ENCODE measurements at places on chromosomes 1 and 21.
A peak's percentile ranks its signal among the peaks of the same experiment; 100 is the strongest.

DNA sequence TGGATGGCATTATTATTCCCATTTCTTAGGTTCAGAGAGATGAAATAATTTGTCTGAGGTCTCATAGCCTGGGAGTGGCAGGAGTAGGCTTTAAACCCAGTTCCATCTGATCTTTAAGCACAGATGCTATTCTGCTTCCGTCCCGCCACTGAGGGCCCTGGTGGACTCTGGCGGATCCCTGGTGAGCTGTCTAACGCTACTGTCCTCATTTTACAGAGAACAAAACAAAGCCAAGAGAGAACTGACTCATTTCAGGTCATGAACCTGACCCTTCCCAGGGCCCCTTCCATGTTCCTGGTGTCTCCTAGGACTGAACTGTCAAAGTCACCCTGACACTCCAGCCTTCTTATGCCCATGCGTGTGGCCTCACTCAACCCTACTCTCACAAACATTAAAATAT, 3.1 kb upstream of the GALE start:
- no peak for DNase-seq

DNA sequence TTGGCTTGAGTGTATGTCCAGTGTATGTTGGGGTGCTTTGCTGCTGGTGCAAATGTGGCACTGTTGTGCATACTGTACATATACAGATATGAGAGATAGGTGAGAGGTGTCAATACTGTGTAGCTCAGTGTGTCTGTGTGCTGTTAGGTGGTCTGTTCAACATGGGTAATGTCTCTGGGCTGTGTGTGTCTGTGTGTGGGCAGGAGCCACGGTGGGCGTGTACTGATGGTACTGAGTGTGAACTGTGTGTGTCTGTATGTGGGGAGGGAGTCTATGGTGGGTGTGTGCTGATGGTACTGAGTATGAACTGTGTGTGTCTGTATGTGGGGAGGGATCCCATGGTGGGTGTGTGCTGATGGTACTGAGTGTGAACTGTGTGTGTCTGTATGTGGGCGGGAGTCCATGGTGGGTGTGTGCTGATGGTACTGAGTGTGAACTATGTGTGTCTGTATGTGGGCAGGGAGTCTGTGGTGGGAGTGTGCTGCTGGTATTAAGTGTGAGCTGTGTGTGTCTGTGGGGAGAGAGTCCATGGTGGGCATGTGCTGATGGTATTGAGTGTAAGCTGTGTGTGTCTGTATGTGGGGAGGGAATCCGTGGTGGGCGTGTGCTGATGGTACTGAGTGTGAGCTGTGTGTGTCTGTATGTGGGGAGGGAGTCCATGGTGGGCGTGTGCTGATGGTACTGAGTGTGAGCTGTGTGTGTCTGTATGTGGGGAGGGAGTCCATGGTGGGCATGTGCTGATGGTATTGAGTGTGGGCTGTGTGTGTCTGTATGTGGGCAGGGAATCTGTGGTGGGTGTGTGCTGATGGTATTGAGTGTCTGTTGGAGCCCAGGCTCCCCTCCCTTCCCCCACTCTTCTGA, 32.2 kb upstream of the FOXO6 start:
- DNase-seq: no peak

DNA sequence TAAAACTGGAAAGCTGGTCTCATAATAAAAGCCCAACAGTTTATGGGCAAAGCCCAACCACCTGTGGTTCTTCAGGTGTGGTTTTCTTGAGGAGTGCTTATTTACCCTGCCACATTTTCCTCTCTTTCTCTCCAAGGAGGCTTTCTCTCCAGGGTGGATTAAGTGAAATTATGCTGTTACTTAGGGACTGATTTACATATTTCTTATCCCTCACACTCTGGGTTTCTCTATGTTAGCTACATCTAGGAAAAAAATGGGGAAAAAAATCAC, 4.8 kb downstream of the TBX19 start:
- DNase-seq: no peak

GRCh38 chr1:236002025-236002390, 62.9 kb downstream of the NID1 start:
- DNase-seq: no peak

DNA sequence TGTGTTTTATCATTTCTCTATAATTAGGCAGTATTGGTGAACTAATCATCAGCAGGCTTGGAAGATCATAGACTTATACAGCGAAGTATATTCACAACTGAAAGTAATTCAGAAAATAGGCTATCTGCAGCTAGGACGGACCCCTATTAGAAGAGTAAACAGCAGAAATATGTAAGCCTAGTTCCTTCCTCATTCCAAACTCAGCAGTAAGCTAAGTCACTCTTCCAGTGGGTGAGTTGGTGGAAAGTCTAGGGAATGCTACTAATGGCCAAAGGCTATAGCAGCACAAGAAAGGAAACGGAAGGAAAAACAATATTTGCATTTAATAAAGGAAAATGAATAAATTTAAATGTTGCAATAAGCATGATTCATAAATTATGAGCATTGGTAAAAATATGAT, 918.1 kb upstream of the TMPRSS15 start:
- DNase-seq: no peak

GRCh38 chr1:218443255-218443654, 98.1 kb downstream of the TGFB2 start:
- DNase-seq: no peak

- no peak for DNase-seq
These were observed 37.4 kb upstream of the ZBTB40 start for GRCh38 chr1:22414244-22414751.

- DNase-seq: peak; percentile 70
These were observed 27.4 kb downstream of the SYF2 start for GRCh38 chr1:25204797-25205480.

GRCh38 chr21:15735409-15735808, 5.6 kb downstream of the USP25 start:
- no peak for DNase-seq

- DNase-seq: no peak
These were observed 85.4 kb upstream of the ACTRT2 start for GRCh38 chr1:2935751-2936390.

GRCh38 chr1:220808345-220809186, 21.9 kb downstream of the MTARC1 start:
- DNase-seq: no peak

- peak; percentile 74 for DNase-seq
These were observed 62.7 kb upstream of the BCL10 start for GRCh38 chr1:85339089-85339488.

DNA sequence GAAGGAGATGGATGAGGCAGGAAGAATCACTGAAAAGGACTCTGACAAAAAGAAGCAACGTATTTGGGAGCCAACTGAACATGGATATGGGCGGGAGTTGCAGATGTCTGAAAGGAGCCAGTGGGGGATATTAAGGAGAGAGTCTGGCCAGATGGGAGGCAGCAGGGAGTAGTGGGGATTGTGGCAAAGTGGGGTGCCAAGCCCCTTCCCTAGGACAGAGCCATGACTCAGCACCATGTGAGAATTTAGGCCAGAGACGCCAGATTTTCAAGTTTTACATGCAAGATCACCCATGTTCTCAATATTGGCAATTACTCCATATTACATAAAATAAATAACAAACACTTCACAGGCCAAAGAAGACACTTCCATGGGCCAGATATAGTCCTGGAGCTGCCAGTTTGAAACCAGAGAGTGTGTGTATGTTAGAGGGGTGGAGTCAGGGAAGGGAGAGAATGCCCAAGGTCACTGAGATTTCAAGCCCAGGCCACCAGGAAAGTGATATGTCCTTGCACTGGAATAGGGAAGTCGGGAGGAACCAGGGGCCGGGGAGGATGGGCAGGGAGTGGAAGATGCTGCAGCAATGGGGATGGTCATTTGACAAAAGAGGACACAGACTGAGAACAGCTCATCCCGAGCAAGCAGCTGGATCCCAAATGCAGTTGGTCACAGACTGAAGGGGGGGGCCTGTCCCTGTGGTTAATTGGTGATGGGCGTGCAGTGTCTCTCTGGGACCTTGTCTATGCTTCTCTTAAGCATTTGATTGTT, 23.5 kb downstream of the TMEM51 start:
- no peak for DNase-seq

- DNase-seq: no peak
These were observed 250.0 kb upstream of the NFIA start for GRCh38 chr1:60832367-60832766.

- no peak for DNase-seq
These were observed 18.3 kb downstream of the RCSD1 start for GRCh38 chr1:167648252-167648849.

GRCh38 chr1:77553568-77554291, 128.7 kb downstream of the ZZZ3 start:
- DNase-seq: no peak

- peak; percentile 64 for DNase-seq
These were observed 44.9 kb upstream of the CYP2J2 start for GRCh38 chr1:59971464-59971911.

DNA sequence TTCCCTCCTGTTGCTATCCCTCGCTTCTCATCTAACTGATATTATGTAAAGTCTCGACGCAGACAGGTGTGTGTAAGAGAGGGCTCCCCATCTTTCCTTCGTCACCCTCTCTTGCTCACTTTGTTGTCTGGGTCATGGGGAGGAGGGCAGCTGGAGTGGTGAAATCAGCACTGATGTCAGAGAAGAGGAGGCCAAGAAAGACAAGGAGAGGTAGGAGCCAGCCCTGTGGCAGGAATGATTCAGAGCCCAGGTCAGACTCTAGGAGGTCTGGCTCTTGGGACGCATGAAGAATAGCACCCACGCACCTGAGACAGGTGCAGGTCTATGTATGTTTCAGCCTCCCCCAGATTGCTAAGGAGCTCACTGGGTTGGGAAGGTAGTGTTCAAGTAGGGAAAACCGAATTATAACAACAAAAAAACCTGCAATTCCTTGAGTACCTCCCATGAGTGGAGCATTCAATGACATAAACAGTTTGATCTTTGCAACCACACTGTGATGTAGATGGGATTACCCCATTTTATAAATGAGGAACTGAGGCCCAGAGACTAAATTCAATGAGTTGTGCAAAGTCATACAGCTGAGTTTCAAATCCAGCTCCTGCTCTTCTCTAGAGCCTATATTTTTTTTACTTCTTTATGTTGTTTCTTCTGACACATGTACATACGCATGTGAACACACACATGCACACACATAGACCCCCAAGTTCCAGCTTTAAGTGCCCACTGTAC, 10.4 kb downstream of the NUAK2 start:
- no peak for DNase-seq

DNA sequence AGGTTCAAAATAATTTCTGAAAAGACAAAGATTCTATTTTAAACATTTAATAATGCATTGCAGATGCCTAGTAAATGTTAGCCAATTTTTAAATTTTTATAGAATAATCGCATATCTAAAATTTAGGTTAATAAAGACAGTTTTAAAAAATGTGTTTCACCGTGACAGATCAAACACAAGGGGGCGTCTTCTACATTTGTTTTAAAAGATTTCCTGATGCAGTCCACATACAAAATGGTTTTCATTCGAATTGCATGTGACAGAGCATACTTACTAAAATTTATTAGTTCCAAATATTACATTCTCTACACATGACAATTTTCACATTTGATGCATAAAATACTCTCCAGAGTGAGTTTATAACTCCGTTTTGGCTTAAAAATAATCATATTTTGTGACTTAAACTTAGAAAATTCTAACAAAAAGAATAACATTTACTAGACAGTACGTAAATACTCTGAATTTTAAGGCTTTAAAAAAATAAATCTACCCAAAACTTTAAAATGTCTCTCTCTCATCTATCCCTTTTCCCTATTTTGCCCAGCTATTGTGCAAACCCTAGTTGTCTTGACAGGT, 75.5 kb downstream of the ADAMTS1 start:
- peak; percentile 78 for DNase-seq

DNA sequence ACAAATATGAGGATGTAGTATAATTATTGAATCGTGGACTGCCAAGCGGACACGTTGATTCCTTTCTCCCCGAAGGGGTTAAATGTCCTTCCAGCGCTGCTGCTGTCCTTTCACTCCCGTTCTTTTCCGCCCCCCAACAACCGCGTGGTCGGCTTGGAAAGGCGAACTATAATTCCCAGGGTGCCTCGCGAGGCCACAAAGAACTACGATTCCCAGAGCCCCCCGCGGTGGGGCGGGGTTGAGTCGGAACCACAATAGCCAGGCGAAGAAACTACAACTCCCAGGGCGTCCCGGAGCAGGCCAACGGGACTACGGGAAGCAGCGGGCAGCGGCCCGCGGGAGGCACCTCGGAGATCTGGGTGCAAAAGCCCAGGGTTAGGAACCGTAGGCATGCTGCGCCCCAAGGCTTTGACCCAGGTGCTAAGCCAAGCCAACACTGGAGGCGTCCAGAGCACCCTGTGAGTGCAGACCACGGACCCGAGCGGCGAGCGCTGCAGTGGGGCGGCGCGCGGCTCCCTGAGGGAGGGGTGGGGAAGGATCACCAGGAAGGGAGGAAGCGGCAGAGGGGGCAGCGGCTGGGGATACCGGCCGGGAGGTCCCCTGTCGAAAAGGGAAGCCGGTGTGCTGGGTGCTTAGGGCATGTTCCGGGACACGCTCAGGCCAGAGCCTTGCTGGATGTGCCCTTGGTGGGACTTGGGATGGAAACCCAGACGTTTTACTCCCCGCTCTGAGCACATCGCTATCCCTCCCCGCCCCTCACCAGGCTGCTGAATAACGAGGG, at the start of gene LAMTOR2:
Gene LAMTOR2, plus strand, starts transcription at position 283 of the 781 bp plus-strand sequence. Its CDS starts 108 bp downstream, at position 391.
- DNase-seq: peak; percentile 96

DNA sequence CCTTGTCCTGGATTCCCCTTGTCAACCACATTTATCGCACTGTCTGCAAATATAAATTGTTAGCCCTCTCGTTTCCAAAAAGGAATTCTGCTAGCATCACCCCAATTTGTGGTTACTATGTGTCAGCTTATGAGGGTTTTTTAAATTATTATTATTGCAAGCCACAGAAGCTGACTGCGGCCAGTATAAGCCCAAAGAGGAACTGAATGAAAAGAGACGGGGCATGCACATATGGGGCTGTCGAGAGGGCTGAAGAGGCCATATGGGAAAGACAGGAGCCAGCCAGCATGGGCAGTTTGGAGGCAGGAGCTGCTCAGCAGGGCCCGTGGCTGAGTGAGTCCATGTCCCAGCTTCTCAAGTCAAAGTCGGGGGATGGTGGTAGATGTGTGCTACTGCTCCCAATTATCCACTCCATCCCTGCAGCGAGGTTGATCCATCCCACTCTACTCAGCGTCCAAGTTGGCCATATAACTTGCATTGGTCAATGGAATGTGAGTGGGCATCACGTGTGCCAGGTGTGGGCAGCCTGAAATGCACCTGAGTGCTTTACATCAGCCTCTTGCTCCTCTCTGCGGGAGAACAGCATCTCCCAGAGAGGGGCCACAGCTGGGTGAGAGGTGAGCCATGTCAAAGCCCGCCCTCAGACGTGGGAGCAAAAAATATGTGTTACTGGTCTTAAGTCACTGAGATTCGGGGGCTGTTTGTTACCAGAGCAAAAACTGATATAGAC, 37.6 kb upstream of the LDLRAP1 start:
- DNase-seq: no peak

GRCh38 chr1:31765041-31765467, 914 bp upstream of the ADGRB2 start:
- DNase-seq: peak; percentile 39

GRCh38 chr1:218665221-218665620, 320.1 kb downstream of the TGFB2 start:
- peak; percentile 76 for DNase-seq

DNA sequence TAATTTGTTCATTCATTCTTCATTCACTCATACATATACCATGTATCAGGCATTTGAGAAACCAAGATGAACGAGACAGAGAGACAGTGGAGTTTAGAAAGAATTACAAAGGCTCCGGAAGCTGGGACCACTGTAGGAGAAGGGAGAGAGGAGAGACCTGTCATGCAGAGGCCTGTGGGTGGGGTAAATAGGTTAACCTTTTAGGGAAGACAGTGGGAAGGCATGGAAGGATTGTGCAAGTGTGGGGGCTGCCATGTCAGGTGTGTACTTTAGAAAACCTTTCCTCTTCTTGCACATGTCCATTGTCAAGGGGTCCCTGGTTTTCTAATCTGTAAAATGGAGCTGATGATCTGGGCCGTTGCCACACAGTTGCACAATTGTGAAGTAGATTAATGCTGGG, 44.2 kb upstream of the POU3F1 start:
- no peak for DNase-seq
